Right renal cortex interstitium (tissue), 3 donors: ENCODE measurements at places on chromosomes 3 and 15. TPM values are rescaled to one million over a fixed set of nuclear protein-coding genes. Genes with fewer than 3 reads are reported as not detected.

- no peak for DNase-seq
Measured at GRCh38 chr3:38573556-38573955, 75.9 kb downstream of the SCN5A start.

Gene HTR3C
- polyA plus RNA-seq, result not detected

Gene MED12L
- 2.1 TPM for polyA plus RNA-seq

- DNase-seq, result no peak
Measured at GRCh38 chr3:182807061-182807460, 13.8 kb downstream of the ATP11B start.
